ENCODE measurements at places on chromosomes 12 and 14. TPM values are rescaled to one million over a fixed set of nuclear protein-coding genes. Genes with fewer than 3 reads are reported as not detected.
A peak's percentile ranks its signal among the peaks of the same experiment; 100 is the strongest.

ACOT4 gene
- total RNA-seq, result 0.69 TPM

DNA sequence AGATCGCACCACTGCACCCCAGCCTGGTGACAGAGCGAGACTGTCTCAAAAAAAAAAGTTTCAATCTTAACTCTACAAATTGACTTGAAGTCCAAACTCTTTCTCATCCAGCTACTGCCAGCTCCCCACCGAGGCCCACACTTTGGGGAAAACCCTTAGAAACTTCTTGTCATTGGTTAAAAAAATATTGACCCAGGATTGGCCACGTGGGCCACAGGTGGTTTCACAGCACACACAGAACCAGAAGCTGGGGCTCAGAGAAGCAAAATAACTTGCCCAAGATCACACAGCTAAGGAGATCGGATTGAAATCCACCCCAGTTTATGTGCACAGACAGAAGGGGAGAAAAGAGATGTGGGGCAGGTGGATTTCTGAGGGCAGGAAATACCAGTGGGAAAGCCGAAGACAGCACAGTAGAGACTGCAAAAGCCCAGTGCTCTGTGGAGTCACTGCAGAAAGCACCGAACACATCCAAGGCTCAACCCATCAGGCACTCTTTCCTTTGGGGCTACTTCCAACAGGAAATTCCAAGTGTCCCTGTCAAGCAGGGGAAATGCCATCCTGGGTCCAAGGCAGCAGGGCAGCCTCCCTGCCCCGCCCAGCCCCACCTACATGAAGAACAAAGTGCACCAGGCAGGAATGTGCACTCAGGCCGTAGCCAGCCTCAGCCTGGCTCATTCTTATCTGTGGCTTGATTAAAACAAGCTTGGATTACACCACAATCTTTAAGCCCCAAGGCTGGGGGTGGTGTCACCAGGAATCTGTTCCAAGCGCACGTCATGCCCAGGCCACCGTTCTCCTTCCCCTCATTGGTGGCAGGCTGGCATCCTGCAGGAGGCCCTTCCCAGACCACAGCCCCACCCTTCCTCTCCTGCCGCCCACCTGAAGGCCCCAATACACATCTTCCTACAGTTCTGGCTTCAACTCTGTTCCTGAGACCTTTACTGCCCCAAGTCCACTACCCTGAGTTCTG lies 72.5 kb downstream of the ITPK1 start:
- DNase-seq, result peak; percentile 22

RERG gene
- total RNA-seq, result not detected

DNA sequence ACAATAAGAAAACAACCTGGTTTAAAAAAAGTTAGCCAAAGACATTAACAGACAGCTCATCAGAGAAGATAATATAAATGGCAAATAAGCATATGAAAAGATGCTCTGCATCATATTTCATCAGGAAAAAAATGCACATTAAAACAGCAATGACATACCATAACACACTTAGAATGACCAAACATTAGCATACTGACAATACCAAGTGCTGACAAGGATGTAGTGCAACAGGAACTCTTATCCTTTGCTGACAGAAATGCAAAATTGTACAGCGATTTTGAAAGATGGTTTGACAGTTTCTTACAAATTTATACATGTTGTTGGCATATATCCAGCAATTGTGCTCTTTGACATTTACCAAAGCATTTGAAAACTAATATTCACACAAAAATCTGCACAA lies 573.0 kb downstream of the FSCB start:
- DNase-seq, result no peak

- no peak for DNase-seq
These were observed 292.7 kb upstream of the RTL1 start for GRCh38 chr14:101196051-101196712.

GRCh38 chr12:110906985-110907384 lies 13.4 kb downstream of the MYL2 start:
- no peak for DNase-seq

DNA sequence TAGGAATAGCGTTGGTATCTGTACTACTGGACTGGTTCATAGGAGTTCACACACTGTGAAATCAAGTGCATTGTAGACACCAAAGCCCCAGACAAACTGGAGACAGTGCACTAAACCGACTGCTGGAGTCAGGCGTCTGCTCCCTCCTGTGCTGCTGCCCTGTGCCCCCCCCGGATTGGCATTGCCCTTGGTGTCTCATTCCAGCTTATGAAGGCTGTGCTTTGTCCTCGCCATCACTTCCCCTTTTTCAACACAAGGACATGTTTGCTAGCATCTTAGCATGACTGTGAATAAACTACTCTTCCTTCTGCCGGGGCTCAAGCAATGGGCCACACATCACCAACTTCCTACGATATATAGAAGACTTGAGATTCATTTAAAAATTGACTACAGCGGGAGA lies 84.0 kb downstream of the TMCC3 start:
- no peak for DNase-seq

GRCh38 chr12:124683152-124684124 lies 116.0 kb upstream of the NCOR2 start:
- DNase-seq, result no peak

DNA sequence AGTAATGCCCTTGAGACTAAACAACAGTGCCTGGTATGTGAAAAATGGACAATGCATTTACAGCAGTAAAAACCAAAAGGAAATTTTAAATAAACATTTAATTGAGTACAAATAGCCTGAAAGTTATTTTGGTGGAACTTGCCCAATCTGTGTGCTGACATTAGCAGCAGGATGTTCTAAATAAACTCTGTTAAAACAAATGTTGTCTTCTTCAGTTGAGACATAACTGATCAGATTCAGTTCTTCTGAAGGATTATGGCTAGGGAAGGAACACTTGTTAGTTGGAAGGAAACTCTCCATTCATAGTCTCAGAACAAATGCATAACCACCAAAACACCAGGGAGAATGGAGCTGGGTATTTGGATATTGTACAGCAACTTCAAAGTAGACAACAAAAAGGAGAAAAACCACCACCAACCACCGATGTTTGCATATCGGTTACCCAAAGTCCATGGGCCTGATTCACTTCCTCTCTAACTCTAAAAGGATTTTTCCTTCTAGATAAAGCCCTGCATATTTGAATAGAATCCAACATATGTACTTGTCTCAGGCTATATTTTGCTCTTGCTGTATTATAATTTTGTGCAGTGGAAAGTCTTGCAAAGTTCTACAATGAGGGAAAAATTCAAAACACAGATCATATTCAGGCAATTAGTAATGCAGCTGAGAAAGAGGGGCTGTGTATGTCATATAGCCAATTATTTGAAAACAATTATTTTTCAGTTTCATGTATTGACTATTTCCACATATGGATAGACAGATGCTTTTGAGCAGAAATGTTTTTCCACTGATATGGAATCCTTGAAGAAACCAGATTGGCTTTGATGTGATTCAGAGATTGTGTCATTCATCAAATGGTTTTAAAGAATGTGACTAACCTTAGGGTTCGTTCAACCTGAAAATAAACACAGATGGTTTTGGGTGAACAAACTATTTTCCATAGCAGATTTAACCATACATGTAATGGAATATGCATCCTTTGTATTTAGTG lies 152.2 kb upstream of the BMP4 start:
- peak; percentile 94 for DNase-seq

DNA sequence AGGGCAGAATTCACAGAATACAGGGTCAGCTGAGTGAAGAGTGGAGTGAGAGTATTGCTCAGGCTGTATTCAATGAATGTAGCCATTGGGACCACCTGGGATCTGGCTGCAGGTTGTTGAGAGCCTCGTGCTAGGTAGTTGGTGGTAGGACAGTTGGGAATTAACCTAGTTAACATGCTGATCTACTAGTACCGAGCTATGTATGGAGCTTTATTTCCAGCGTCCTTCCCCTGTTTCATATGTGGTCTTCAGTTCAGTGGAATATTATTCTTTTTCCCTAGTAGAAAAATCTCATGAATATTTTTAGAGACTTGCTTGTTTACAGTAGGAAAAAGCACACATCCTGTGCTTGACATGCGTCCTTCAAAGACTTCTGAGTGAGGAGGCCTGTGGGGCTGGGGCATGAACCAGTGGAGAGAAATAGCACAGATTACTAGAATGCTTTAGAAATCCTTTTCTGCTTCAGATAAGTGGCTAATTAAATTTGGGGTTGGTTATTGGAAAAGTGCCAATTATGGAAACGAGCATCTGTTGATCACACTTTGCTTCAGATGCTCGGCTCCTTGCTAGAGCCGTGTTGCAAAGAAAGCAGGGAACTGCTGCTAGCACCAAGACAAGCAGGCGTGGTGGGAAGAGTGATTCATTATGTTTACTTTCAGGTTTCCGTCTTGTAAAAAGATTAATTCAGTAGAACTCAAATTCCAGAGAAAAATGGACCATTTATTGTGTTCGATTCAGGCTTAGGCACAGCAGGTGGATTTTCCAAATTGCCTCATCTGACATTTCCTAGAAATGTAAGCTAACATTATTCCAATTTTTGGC lies 53.6 kb downstream of the ARF6 start:
- DNase-seq, result peak; percentile 86

SLCO1A2 gene
- total RNA-seq, result not detected

LUM gene
- total RNA-seq, result 1.9 TPM

SLC17A8 gene
- not detected for total RNA-seq

GRCh38 chr12:30090258-30090657 lies 306.5 kb upstream of the TMTC1 start:
- no peak for DNase-seq

TMEM260 gene
- total RNA-seq, result 16.2 TPM

- DNase-seq, result no peak
These were observed 111.0 kb downstream of the SLC8A3 start for GRCh38 chr14:70077720-70078119.

SUSD6 gene
- 19.5 TPM for total RNA-seq

DNA sequence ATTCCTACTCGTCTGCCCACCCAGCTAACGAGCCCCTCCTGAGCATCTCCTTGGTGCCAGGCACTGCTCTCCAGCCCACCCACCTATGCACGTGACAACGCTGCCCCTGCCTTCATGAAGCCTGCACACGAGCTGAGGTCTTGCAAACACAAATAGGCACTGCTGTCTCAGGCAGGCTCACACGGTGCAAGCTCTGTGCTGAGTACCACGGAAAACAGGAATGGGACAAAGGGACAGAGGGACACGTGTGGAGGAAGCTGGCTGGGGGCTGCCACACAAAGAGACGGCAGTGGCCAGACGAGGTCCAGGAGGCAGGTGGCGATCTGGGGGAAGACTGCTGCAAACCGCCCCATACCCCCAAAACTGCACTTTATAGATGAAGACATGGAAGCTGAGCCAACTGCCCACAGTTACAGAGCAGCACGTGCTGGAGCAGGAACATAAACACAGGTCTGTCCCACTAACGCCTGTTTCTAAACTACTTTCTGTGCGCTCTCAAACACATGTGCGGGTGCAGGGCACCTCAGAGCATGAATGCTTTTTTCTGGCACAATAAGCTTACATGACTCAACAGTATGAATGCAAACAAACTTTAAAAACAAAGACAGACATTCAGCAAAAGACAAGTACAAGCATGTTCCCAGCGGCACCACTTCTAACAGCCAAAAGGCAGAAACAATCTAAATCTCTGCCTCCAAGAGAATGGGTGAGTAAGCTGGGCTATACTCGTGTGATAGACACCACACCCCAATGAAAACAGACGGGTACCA lies 64.5 kb downstream of the AMN start:
- peak; percentile 57 for DNase-seq

DNA sequence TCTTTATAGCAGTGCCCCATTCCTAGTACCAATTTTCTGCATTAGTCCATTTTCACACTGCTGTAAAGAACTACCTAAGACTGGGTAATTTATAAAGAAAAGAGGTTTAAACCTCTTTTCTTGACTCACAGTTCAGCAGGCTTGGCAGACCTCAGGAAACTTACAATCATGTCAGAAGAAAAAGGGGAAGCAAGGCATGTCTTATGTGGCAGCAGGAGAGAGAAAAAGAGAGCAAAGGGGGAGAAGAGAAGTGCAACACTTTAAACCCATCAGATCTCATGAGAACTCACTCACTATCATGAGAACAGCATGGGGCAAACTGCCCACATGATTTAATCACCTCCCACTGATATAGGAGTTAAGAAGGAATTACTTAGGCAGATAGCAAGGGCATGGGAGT lies 101.6 kb upstream of the PLEKHG7 start:
- DNase-seq, result no peak

OVCH1 gene
- total RNA-seq, result not detected

HSP90B1 gene
- total RNA-seq, result 1,310 TPM

SLC25A47 gene
- total RNA-seq, result not detected

- no peak for DNase-seq
These were observed 15.1 kb downstream of the DDX51 start for GRCh38 chr12:132129007-132129406.

DNA sequence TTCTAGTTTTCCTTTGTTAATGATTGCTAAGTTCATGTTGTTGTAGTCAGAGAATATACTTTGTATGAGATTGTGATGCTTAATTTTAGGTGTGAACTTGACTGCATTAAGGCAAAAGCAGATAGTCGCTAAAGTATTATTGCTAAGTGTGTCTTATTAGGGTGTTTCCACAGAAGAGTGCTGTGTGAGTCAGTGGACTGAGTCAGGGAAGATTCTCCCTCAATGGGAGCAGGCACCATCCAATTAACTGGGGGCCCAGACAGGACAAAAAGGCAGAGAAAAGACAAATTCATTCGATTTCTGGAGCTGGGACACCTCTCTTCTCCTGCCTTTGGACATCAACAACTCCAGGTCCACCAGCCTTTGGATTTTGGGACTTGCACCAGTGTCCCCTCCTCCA lies 48.5 kb downstream of the BAZ1A start:
- no peak for DNase-seq

DNA sequence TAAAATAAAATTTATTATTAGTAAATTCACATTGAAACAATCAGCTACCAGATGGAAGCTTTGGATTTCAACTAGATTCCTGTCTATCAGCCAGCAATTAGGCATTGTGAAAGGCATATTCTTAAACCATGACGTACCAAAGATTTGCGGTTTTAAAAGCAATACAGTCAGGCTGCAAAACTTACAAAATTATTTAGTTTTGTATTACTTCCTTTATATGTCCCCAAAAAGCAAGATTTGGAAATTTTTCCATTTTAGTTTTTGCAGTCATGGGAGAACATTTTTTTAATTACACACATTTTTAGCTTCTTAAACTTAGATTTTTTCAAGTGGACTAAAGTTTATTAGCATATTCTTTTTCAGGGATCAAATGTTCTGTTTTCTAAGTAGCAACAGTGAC lies 225.0 kb upstream of the KITLG start:
- no peak for DNase-seq
